ENCODE measurements at places on chromosomes 3 and 15. TPM values are rescaled to one million over a fixed set of nuclear protein-coding genes. Genes with fewer than 3 reads are reported as not detected.

DNA sequence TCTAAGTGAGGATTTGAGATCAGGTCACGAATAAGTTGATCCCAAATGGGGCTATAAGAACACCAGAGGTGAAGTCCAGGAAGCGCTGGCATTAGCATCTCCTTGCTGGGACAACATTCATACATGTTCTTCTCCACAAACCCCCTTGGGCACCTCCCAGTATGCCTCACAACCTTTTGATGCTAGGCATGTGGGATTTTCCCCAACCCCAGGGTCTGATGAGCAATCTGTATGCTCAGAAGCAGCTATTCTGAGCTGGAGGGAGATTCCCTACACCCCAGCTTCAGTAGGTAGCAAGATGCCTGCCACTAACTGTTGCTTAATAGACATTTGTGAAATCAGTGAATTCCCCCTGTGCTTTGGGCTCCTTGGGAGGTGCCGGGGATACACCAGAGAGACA, 32.2 kb downstream of the SLC6A11 start:
- DNase-seq = no peak

GRCh38 chr15:68399096-68400065, 32.6 kb downstream of the ITGA11 start:
- no peak for DNase-seq

- no peak for DNase-seq
Observed at GRCh38 chr3:132867956-132868355, 145.7 kb upstream of the NPHP3 start.

GRCh38 chr15:57866149-57866736, 159.7 kb downstream of the POLR2M start:
- peak; percentile 87 for DNase-seq

DNA sequence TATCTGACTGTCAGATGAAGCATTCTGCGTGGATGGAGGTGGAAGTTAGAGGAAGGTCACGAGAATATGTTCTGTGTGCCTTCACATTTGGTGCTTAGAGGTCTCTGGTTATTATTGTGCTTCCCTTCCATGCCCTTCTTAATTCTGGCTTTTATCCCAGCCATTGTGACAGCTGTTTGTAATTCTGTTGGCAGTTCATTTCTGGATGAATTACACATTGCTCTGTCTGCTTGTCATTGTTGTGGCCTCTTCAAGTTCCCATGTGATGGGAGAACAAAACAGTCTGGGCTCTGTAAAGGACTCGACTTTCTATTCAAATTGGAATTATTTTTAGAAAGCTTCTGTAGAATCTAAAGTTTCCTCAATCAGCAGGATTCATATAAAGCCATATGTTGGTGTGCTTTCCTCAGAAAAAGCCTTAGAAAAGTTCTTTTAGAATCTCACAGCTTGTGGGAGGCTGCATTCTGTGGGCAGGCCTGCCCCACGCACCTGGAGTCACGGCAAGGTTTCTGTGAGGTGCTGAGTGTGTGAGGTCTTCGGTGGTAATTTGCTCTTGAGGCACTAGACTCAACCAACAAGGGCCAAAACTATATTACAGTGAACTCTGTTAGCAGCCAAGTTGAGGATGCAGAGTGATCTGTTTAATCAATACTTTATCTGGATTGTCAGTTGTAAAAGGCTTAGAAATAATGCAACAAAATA, 397.4 kb upstream of the AZI2 start:
- DNase-seq = peak; percentile 21

DNA sequence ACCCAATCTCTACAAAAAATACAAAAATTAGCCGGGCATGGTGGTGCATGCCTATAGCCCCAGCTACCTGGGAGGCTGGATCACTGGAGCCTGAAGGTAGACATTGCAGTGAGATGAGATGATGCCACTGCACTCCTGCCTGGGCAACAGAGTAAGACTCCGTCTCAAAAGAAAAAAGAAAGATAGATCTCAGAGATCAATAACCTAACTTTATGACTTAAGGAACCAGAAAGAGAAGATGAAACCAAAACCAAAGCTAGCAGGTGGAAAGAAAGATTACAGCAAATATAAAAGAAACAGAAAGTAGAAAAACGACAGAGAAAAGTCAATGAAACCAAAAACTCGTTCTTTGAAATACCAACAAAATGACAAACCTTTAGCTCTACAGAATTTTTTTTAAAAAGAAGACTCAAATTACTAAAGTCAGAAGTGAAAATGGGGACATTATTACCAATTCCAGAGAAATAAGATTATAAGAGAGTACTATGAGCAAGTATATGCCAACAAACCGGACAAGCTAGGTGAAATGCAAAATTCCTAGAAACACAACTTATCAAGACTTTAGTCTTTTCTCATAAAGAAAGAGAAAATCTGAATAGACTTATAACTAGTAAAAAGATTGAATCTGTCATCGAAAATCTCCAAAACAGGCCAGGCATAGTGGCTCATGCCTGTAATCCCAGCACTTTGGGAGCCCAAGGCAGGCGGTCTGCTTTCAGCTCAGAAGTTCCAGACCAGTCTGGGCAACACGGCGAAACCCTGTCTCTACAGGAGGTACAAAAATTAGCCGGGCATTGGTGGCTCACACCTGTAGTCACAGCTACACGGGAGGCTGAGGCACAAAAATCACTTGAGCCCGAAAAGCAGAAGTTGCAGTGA, 35.0 kb downstream of the ACAP2 start:
- DNase-seq = no peak

- no peak for DNase-seq
Observed at GRCh38 chr3:160665784-160666526, 11.0 kb upstream of the ARL14 start.

DNA sequence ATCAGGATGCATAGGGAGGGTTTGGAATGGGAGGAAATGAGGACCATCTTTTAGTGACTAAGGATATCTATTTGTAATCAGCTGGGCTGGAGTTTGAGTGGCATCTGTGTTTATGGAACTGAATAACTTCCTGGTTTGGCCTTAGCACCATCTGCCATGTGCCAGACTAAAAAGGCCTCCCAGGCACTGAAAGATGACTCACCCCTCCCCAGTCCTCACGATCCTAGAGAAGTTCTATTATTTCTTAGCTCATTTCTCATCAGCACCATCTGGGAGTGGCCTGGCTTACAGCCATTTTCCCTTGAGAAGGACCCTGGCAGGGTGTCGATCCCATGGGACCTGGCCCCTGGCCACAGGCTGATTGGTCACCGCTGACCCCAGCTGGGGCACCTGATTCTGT, 23.9 kb upstream of the CTXND1 start:
- peak; percentile 5 for DNase-seq

GRCh38 chr3:127171721-127172120, 21.2 kb upstream of the PRR23E start:
- no peak for DNase-seq

- DNase-seq = no peak
Observed at GRCh38 chr3:158085931-158086330, 20.3 kb downstream of the SHOX2 start.

GRCh38 chr15:89822951-89823711, 8.5 kb upstream of the ANPEP start:
- DNase-seq = peak; percentile 41

DNA sequence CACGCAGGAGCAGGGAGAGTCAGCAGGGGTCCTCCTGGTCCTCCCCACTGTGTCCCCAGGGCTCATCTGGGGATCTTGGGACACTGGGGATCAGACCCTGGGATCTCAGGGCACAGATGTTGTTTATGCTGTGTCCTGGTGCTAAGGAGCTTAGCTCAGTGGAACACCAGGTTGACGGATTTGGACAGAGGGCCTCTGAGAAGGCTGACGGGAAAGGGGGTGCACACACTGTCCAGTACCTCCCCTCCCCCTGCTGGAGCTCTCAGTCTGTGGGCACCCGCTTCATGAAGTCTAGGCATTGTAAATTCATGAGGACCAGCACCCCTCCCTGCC, 21.9 kb upstream of the SEMA3F start:
- no peak for DNase-seq

DNA sequence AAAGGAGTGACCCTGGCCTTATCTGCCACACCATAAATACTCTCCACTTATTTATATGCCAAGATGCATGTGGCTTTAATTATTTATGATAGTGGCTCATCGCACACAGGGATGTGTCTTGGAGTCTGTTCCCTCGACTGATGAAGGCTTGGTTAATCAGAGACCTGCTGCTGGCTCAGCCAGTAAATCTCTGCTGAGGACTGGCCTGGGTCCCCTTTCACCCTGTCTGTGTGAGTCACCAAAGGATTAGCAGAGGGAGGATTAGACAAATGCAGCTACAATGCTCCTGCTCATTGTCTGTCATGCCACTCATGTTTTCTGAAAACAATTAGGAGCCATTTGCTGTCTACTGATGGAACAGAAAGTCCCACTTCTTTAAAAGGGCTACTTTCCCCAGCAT, 226.8 kb downstream of the NTRK3 start:
- DNase-seq = peak; percentile 62

- DNase-seq = no peak
Observed at GRCh38 chr15:83018436-83018835, 7.0 kb upstream of the C15orf40 start.

GRCh38 chr3:29348316-29348715, 67.4 kb downstream of the RBMS3 start:
- no peak for DNase-seq

LMAN1L gene
- total RNA-seq = not detected

GOLGA6L7 gene
- 0.15 TPM for total RNA-seq

SLC9C1 gene
- total RNA-seq = not detected

All from SJCRH30 (cell line).